Heart right ventricle (tissue), 16 donors: ENCODE measurements at places on chromosomes 16 and 17. TPM values are rescaled to one million over a fixed set of nuclear protein-coding genes. Genes with fewer than 3 reads are reported as not detected.

DNA sequence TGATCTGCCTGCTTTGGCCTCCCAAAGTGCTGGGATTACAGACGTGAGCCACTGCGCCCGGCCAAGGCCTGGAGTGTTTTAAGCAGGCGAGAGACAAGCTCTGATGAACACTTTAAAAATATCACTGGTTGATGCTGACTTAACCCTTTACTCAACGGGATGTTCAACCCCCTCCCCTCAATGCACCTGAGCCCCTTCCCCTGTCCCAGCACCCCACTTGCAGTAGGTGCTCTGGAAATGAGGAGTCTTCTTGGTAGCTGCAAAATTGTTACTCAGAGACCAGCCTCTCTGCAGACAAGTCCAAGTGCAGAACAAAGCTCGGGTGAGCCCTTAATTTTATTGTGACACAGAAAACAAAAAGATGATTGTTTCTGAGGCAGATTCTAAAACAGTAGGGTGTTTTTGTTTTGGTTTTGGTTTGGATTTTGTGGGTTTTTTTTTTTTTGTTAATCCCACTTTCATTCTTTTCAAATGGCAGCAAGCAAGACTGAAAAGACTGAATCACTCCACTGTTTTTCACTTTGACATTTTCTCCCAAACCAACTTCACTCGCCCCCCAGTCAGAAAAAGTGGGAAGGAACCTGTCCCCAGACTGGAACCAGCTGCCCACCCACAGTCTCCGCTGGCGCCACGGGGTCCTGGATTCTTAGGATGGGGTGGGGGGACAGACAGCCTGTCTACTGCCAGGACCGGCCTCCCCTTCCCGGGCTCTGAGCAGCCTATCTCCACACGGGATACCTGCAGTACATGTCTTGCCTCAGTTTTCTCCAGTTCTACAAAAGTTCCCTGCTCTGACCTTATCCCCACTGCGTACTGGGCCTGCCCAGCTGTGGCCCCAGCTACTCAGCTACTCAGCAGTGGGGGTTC lies 5.2 kb upstream of the PLLP start:
- H3K4me3 ChIP-seq = no peak overlapping the region
- no peaks in the 10 kb centered on the region for H3K36me3 ChIP-seq
- no peak overlapping the region for H3K27ac ChIP-seq
- DNase-seq = no peak
- peaks cover 5% of the 10 kb centered on the region for H3K4me1 ChIP-seq
- H3K27me3 ChIP-seq = no peaks in the 10 kb centered on the region

DNA sequence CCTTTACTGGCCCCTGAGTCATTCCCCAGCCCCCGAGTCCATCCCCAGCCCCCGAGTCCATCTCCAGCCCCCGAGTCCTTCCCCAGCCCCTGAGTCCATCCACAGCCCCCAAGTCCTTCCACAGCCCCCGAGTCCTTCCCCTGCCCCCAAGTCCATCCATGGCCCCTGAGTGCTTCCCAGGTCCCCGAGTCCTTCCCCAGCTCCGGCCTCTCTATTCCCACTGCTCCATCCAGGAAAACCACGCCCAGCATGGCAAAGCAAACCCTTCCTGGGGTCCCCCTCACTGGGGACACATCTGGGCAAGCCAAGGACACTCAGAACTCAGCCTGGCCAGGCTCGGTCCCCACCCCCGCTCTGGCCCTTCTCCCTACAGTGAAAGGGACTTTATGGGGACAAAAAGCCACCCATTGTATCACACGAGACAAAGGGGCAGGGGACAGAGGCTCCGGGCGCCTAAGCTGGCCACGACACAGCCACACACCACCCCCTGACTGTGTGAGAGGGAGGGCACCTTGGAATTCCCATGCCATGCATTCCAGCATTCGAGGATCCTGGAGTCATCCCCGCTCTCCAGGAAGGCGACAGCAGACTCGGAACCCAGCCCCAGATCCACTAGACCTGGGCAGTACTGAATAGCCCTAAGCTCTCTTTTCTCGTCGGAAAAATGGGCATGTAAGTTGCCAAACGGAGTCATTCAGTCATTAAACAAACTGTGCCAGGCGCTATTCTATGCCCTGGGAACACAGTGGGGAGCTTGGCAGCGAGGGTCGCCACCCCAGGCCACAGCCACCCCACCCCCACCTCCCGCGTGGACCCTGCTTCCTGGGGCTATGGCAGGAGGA lies 14.0 kb downstream of the PLLP start:
- no peak overlapping the region for H3K27ac ChIP-seq
- no peak for DNase-seq
- H3K4me3 ChIP-seq = no peak overlapping the region
- H3K4me1 ChIP-seq = peaks cover 8% of the 10 kb centered on the region
- H3K36me3 ChIP-seq = no peaks in the 10 kb centered on the region

DNA sequence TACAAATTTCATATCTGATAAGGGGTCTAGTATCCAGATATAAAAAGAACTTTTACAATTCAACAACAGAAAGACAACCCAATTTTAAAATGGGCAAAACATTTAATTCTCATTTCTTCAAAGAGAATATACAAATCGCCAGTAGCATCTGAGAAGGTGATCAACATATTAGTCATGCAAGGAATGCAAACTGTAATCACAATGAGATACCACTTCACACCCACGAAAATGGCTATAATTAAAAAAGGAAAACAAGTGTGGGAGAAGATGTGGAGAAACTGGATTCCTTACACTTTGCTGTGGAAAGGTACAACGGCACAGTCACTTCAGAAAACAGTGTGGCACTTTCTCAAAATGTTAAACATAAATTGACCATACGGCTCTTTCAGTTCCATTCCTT lies 168.2 kb downstream of the VPS53 start:
- no peak for DNase-seq
- no peak overlapping the region for H3K27ac ChIP-seq
- no peak overlapping the region for H3K4me3 ChIP-seq
- H3K4me1 ChIP-seq = no peaks in the 10 kb centered on the region
- H3K36me3 ChIP-seq = peaks cover 11% of the 10 kb centered on the region

- no peaks in the 10 kb centered on the region for H3K36me3 ChIP-seq
- H3K27ac ChIP-seq = no peak overlapping the region
- peaks cover 12% of the 10 kb centered on the region for H3K4me1 ChIP-seq
- no peaks in the 10 kb centered on the region for H3K27me3 ChIP-seq
- no peak for DNase-seq
- H3K4me3 ChIP-seq = no peak overlapping the region
Measured at GRCh38 chr17:77768248-77768852, 190.2 kb upstream of the TNRC6C start.

GRCh38 chr16:66961914-66962313 lies 848 bp downstream of the CES3 start:
- H3K27me3 ChIP-seq = no peaks in the 10 kb centered on the region
- DNase-seq = no peak
- H3K4me3 ChIP-seq = no peak overlapping the region
- no peaks in the 10 kb centered on the region for H3K36me3 ChIP-seq
- no peak overlapping the region for H3K27ac ChIP-seq

- no peak overlapping the region for H3K4me3 ChIP-seq
- no peaks in the 10 kb centered on the region for H3K27me3 ChIP-seq
- H3K27ac ChIP-seq = peak overlapping the region; percentile 61
- DNase-seq = no peak
Measured at GRCh38 chr17:77364381-77364911, 223.7 kb downstream of the SEC14L1 start.

DNA sequence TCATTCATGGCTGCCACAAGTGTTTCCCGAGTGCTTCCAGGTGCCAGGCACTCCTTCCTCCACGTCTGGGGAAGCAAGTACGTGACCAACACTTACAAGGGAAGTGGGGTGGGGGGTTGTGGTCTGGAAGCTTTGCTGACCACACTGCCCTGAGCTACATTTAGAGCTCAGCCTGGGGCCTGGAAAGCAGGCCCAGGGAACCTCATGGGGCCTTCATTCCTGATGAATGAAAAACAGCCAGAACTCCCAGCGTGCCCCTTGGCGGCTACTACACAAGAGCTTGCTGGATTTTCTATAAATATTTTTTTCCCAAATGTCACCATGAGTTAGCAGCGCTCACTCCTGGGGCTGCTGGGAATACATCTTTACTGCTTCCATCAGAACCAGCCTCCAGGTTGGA lies 73.3 kb downstream of the ABCC12 start:
- no peak overlapping the region for H3K4me3 ChIP-seq
- H3K27ac ChIP-seq = no peak overlapping the region
- peaks cover 20% of the 10 kb centered on the region for H3K4me1 ChIP-seq

- DNase-seq = no peak
- H3K4me1 ChIP-seq = no peaks in the 10 kb centered on the region
- no peak overlapping the region for H3K4me3 ChIP-seq
- H3K27ac ChIP-seq = no peak overlapping the region
- no peaks in the 10 kb centered on the region for H3K27me3 ChIP-seq
Measured at GRCh38 chr16:16992975-16993765, 477.6 kb downstream of the XYLT1 start.

- no peaks in the 10 kb centered on the region for H3K4me1 ChIP-seq
- no peaks in the 10 kb centered on the region for H3K36me3 ChIP-seq
- H3K27me3 ChIP-seq = no peaks in the 10 kb centered on the region
- no peak overlapping the region for H3K4me3 ChIP-seq
- DNase-seq = no peak
- no peak overlapping the region for H3K27ac ChIP-seq
Measured at GRCh38 chr17:72598695-72599094, 477.9 kb downstream of the SOX9 start.

DNA sequence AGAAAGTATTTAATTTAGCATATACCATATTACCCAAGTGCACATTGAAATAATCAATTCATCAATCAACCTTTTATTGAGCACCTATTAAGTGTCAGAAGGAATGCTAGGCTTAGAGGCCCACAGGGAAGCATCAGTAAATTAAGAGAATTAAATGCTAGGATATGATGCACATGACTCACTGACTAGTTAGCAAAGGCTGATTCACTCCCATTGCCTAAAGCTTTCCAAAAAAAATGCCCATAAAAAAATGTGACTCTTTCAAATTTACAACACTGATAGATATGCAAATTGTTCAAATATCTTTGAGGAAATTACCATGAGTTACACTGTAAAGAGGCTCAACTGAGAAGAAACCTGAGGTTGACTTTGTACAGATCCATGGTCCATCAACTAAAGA lies 883.3 kb downstream of the CDH11 start:
- DNase-seq = no peak
- no peaks in the 10 kb centered on the region for H3K36me3 ChIP-seq
- no peak overlapping the region for H3K4me3 ChIP-seq
- no peak overlapping the region for H3K27ac ChIP-seq
- H3K27me3 ChIP-seq = no peaks in the 10 kb centered on the region

DNA sequence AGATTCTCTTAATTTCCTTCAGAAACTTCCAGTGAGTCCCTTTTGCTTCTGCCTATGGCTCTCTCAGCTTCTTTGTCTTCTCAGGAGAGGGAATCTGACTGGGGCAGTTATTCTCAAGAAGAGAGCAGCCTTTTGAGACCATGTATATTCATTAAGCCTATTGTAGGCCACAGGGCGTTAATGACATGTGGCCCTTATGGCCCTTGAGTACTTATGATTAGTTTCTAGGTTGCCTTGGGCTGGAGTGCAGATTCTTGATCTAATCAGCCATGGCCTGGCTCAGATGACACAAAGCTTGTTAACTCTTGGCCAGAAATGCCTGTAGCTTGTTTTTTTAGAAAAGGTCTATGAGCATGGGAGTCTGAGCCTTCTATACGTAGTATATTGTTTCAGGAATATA lies 17.4 kb downstream of the MFSD11 start:
- H3K4me3 ChIP-seq = no peak overlapping the region
- no peak overlapping the region for H3K27ac ChIP-seq
- no peak for DNase-seq
- peaks cover 94% of the 10 kb centered on the region for H3K36me3 ChIP-seq

GRCh38 chr17:36934144-36934691 lies 3.1 kb upstream of the LHX1 start:
- peak overlapping the region; percentile 1 for H3K4me3 ChIP-seq

DNA sequence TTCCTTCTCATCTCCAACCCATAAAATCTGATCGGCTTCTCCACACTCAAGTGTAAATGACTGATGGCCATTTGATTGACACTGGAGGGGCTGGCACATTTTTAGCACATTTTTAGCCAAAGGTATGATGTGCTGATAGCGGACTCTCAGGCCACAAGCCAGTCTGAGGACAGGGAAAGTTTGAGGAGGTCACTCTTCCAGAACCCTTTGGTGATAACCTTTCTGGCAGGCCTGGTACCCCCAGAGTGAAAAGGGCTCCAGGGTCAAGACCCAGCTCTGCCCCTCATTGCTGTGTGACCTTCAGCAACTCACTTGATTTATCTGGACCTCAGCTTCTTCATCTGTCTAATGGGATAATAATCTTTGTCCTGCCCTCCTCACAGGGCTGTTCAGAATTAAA lies 1.7 kb upstream of the NLRC5 start:
- H3K27ac ChIP-seq = peak overlapping the region; percentile 96
- no peaks in the 10 kb centered on the region for H3K36me3 ChIP-seq
- no peak overlapping the region for H3K4me3 ChIP-seq

GRCh38 chr16:86214326-86215232 lies 295.7 kb upstream of the FOXF1 start:
- no peaks in the 10 kb centered on the region for H3K36me3 ChIP-seq
- H3K27ac ChIP-seq = peak overlapping the region; percentile 16
- H3K4me1 ChIP-seq = peaks cover 9% of the 10 kb centered on the region
- peaks cover 25% of the 10 kb centered on the region for H3K27me3 ChIP-seq
- peak; percentile 24 for DNase-seq

- H3K4me3 ChIP-seq = no peak overlapping the region
- no peaks in the 10 kb centered on the region for H3K4me1 ChIP-seq
- DNase-seq = no peak
- H3K27me3 ChIP-seq = no peaks in the 10 kb centered on the region
- H3K27ac ChIP-seq = no peak overlapping the region
Measured at GRCh38 chr16:2392025-2392424, 37.2 kb upstream of the CCNF start.

DNA sequence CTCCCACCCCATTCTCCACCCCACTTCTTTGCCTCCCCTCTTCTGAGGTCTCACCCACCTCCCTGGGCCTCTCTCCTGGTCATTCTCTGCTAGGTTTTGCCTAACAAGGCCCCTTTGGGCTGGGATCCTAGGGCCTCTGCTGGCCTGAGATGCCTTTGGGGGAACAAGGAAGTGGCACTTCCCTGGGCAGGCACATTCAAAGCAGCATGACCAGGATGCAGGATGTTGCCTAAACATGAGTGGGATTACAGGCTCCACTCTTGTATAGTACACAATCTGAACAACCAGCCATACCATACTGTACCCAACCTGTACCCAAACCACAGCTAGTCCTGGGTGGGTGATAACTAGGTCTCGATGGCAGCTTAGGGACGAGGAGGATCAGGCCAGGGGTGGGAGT lies 9.0 kb downstream of the GALK1 start:
- H3K27ac ChIP-seq = no peak overlapping the region
- no peak for DNase-seq
- no peaks in the 10 kb centered on the region for H3K27me3 ChIP-seq

GRCh38 chr16:75019007-75019406 lies 20.2 kb downstream of the ZNRF1 start:
- H3K27me3 ChIP-seq = no peaks in the 10 kb centered on the region
- H3K4me3 ChIP-seq = no peak overlapping the region
- H3K4me1 ChIP-seq = peaks cover 9% of the 10 kb centered on the region
- no peak for DNase-seq

The KRT27 gene
- total RNA-seq = not detected

The CCL3 gene
- total RNA-seq = not detected

The RASD1 gene
- total RNA-seq = 27.7 TPM

The ZNF263 gene
- 8.3 TPM for total RNA-seq

The DOC2B gene
- total RNA-seq = 7.8 TPM

The HOXB7 gene
- total RNA-seq = not detected

The FBXL16 gene
- not detected for total RNA-seq

The OR1F1 gene
- not detected for total RNA-seq

The GINS2 gene
- total RNA-seq = 0.85 TPM

The ITGAL gene
- 0.79 TPM for total RNA-seq
